ENCODE measurements at places on chromosomes 7 and 10.
A peak's percentile ranks its signal among the peaks of the same experiment; 100 is the strongest.

DNA sequence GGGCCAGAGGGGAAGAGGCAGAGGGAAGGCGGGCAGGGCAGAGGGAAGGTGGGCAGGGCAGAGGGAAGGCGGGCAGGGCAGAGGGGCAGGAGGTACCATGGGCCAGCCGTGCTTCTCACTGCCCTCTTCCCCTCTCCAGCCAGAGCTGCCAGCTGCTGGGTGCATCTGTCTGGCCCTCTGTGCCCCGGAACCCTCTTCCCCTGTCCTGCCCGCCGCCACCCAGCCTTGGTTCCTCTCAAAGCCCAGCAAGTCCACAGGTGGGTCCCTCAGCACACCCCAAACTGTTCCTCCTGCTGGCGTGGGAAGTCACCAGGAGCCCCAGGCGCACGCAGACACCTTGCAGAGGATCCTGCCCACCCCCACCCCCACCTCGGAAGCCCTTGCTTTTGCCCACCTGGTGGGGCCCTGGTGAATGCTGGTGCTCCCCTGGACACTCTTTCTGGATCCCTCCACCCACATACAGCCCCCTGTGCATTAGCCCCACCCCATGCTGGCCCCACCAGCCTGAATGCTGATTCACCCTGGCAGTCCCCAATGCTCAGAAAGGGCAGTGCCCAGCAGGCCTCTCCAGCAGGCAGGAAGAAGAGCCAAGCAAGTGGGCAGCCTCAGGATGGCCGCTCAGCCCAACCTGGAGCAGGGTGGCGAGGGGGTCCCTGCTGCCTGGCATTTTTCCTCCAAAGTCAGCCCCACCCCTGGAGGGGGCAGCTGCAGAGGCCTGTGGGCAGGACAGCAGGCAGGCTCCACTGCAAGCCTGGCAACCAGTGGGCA, 1.9 kb upstream of the PWWP2B start:
- no peak for DNase-seq

DNA sequence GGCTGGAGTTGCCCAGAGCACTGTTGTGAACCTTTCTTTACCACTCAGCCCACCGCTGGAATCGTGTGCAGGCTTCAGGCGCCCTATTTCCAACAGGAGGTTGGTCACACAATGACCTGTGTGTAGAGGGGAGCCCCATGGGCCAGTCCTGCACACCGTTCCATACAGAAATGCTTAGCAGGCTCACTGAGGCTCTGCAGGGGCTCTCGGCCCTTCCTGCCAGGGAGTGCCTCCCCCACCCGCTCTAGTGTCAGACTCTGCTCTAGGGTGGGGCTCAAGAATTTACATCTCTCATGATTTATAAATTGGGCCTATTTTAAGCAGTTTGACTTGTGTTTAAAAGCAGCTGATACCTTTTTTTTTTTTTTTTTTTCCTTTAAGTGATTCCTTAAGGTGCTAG, 42.0 kb downstream of the SHH start:
- no peak for DNase-seq

- no peak for DNase-seq
Measured at GRCh38 chr10:131725581-131726069, 175.2 kb upstream of the PPP2R2D start.

DNA sequence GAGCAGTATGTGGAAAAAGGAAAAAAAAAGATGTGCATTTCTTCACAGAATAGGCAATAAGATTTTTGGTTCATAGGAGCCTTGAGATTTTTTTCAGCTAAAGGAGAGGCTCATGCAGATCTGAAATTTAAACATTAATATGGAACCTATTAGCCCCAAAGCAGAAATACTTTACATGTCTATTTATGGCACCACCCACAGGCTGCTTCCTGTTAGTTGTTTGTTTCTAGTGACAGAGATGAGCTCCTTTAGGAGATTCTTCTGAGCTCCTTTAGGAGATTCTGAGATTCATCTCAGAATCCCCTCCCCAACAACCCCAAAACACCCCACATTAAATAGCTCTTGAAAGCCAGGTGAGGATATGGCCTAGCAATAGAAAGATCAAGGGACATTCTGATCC, 27.9 kb upstream of the HPS1 start:
- no peak for DNase-seq

GRCh38 chr10:47127188-47127785, 172.7 kb upstream of the GDF10 start:
- DNase-seq, result no peak

- DNase-seq, result no peak
Measured at GRCh38 chr7:149729586-149729982, 43.8 kb downstream of the ZNF467 start.

DNA sequence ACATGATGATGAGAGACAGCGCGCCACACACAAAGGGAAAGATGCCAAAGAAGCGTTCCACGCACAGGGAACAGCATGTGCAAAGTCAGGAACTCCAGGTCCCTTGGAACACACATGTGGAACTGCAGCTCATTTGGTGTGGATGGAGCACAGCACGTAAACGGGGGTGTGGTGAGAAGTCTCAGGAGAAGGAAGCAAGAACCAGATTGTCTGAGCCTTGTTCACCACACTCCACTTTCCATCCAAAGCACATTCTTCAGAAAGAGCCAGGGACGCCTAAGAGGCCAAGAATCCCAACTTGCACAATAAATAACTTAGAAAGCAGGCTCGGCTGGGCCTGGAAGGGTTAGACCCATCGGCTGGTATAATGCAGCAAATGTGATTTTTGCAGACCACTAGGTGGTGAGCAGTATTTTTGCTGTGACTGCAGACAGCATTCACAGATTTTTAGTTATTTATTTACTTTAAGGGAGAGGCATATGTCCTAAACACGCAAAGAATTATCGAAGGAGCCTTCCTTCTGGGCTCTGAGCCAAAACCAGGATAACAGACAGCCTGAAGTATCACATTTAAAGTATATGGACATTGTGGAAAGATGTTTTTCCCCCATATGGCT, 27.9 kb upstream of the ASCC1 start:
- DNase-seq, result no peak

DNA sequence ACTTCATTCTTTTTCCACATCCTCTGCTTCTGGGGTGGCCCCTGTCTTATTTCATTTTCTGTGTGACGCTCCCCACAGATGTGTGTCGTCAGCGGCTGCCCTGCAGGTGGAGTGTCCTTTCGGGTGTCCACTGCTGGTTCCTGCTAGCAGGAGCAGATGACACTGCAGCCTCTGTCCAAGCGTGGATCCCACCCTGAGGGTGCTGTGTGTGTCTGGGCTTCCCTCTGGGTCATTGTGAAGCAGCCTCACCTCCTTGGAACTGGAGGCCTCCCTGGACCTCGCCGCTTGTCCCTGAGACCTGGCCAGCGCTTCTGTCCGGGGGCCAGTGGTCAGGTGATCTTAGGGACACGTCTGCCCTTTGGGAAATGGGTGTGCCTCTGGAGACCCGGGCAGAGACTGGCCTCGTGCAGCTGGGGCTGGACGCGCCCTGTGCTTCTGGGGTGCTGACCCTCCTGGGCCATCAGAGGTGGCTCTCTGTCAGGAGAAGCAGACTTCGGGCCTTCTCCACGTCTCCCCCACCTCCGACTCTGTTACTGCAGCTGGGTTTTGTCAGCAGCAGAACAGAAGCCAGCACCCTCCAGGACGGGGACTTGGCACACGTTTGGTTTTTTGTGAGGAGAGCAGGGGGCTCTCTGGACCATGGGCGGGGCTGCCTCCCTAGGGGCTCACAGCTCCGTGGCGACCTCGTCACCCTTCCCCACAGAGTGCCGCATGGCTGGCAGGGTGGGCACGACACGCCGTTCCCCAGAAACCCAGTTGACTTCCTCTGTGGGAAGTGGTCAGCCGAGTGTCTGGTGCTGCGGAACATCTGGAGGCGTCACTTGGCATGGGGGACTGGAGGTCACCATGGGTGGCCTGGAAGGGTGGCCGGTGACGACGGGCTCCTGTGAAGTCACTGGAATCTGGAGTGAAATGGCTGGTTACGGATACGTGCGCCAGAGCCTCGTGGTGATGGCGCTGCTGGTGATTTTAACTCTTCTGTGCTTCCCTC, 48.4 kb downstream of the INPP5A start:
- DNase-seq, result no peak

DNA sequence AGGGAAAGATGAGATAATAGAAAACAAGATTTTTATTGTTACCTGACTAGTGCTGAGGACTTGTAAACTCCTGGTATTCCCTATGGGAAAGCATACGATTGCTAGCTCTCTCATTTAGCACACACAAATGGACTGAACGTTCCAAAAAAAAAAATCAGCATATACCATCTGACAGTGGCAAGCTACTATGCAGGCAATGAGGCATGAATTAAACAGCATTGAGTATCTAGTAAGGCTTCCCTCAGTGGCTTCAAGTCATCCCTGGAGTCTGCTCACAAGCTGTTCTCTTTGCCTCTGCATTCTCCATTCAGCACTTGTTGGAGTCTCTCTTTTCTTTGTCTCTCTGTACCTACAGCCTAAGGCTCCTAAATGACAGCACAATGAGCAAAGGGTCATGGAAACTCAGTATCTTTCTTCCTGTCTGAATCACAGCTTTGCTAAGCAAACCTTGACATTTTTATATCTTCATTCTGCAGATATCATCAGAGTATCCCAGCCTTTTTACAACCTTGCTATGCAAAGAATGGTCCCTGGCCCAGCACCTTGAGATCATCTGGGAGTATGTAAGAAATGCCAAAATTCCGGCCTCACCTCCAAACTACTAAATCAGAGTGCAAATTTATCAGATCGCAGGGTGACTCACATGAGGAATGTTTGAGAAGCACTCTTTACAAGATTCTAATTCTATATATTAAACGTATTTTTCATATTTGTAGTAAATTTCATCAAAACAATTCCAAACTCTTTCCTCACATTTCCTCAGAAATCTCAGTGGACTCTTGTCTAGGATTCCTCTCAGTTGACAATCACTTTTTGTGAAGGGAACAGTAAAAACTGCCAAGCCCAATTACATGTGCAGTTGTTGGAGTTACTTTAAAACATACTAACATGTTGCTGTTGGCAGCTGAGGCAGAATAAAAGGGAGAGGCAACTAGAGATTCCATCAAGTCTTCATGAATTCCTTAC, 10.8 kb upstream of the LIPA start:
- DNase-seq, result no peak

- peak; percentile 48 for DNase-seq
Measured at GRCh38 chr10:130179640-130180039, 43.4 kb downstream of the GLRX3 start.

DNA sequence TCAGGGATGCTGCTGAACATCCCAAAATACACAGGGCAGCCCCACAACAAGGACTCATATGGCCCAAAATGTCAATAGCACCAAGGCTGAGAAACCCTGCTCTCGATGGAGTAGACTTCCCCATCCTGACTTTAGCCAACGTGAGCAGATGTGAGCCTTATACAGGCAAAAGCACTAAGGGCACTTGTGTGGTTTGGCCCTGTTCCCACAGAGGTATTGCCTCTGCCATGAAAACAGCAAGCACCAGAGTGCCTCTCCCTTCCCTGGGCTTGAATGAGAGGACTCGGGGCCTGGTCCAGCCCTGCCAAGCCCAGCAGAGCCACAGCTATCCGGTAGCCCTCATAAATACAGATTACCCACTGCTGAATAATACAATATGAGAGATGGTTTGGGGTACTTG, 47.5 kb downstream of the ACSM6 start:
- no peak for DNase-seq

GRCh38 chr10:27618036-27618615, 114.0 kb downstream of the RAB18 start:
- no peak for DNase-seq
